ENCODE measurements at places on chromosomes 6 and 20. TPM values are rescaled to one million over a fixed set of nuclear protein-coding genes. Genes with fewer than 3 reads are reported as not detected.

BTN1A1 gene
- not detected for total RNA-seq

FUT9 gene
- total RNA-seq = not detected

DOK5 gene
- 0.14 TPM for total RNA-seq

OR2H1 gene
- not detected for total RNA-seq

TAGAP gene
- total RNA-seq = not detected

SMOC2 gene
- total RNA-seq = 0.22 TPM

MAK gene
- not detected for total RNA-seq

SGK1 gene
- total RNA-seq = 288 TPM

BNIP5 gene
- total RNA-seq = not detected

CTAGE9 gene
- total RNA-seq = not detected

SIRPA gene
- 14.9 TPM for total RNA-seq

OR12D3 gene
- not detected for total RNA-seq

MCHR2 gene
- total RNA-seq = not detected

SLC17A4 gene
- total RNA-seq = not detected

FAM135A gene
- 12.9 TPM for total RNA-seq

RBBP9 gene
- total RNA-seq = 4.8 TPM

EGFL8 gene
- total RNA-seq = 0.86 TPM

ECT2L gene
- not detected for total RNA-seq

CPNE5 gene
- 0.66 TPM for total RNA-seq

GGTLC1 gene
- total RNA-seq = not detected

All from placental pericyte (primary cell).